ENCODE measurements at places on chromosomes 11 and 22. TPM values are rescaled to one million over a fixed set of nuclear protein-coding genes. Genes with fewer than 3 reads are reported as not detected.

GRCh38 chr11:45097721-45098493 is 48.5 kb upstream of the PRDM11 start:
- DNase-seq = no peak

DNA sequence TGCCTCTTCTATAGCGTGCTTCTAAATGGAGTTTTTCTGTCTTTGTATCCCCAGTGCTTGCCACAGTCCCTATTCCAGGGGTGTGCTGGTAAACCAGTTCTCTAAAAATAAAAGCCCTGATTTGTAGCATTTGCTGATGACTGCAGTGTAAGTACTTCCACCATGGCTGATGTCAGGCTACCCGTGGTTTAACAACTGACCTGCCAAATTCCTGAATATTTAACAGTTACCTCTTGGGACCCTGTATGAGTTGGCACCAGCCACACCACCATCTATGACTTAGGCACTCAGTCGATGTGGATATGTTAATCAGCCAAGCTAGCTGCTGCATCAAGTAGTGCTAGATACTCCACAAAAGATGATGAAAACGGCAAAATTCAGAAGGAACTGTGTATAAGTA is 94.0 kb upstream of the MTNR1B start:
- DNase-seq = no peak

DNA sequence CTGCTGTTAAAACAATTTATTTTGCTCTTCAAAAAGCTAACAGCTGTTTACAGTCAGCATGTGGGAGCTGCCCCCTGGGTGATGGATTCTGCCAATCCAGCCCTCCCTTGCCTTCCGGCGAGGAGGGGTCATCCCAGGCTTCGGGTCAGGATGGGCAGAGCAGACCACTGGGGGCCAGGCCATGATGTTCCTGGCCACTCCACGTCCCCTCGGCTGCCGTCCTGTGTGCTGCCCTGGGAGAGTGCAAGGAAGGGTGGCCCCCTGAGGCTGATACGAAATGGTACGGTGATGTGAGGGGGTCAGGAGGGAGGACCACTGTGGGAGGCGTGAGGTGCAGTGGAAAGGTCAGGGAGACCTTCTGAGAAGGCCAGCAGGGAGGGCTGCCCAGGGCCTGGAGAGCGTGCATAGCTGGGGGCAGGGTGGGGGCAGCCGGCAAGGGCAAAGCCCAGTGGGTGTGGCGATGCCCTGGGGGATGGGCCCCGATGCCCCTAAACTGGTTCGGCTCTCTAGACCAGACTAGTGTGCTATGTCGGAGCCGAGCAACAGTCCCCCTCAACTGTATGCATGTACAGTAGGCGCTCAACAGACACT is 41.3 kb downstream of the RTN4R start:
- DNase-seq = no peak

The OR56A1 gene
- polyA plus RNA-seq = not detected

The TREH gene
- 0.19 TPM for polyA plus RNA-seq

GRCh38 chr11:13053255-13053917 is 44.3 kb downstream of the RASSF10 start:
- DNase-seq = no peak

The MRGPRE gene
- polyA plus RNA-seq = not detected

The ATM gene
- polyA plus RNA-seq = 43.1 TPM

- no peak for DNase-seq
These were observed 509.4 kb upstream of the ARHGAP42 start for GRCh38 chr11:100177651-100178050.

DNA sequence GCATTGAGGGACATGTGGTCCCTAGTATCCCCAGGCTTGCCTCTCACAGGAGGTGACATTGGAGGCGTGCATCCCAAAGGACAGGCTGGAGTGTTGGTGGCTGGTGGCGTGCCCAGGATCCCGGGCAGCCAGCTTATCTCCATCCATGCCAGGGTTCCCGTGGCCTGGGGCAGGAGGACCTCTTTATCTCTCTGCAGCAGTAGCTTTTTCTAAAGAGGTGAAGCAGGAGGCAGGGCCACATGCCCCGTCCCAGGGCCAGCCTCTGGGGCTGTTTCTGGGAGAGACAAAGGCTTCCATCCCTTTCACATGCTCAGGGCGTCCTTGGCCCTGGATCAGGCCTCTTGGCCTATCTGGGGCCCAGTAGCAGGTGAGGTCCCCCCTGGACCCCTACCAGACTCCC is 19.7 kb downstream of the PARVG start:
- DNase-seq = no peak

- DNase-seq = no peak
These were observed 28.4 kb downstream of the ARHGAP32 start for GRCh38 chr11:129163714-129164164.

GRCh38 chr11:45320371-45320770 is 34.2 kb upstream of the SYT13 start:
- DNase-seq = no peak

- peak; percentile 34 for DNase-seq
These were observed 850.1 kb downstream of the NTM start for GRCh38 chr11:132220474-132220873.

DNA sequence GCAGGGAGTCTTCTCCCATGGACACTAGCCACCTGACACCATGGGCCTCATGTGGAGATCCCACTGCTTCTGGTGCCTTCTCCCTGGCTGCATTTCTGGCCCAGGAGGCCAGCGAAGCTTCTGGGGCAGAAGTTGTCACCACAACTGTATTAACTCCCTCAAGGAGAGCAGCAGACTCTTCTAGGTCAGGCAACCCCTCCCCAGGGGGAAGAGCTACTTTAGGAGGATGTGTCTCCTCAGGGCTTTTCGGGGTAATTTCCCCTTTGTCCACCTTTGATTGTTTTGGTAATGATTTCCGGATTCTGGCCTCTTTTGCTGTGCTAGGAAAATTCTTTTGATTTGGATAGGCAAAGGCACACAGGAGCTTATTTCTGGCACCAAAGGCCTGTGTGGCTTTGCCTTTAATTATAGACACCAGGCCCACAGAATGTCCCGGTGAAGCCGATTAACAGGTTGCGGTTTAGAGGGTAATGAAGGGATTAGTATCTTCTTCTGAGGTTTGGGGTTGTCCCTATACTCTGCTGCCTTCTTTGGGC is 8.9 kb upstream of the UCP2 start:
- no peak for DNase-seq

DNA sequence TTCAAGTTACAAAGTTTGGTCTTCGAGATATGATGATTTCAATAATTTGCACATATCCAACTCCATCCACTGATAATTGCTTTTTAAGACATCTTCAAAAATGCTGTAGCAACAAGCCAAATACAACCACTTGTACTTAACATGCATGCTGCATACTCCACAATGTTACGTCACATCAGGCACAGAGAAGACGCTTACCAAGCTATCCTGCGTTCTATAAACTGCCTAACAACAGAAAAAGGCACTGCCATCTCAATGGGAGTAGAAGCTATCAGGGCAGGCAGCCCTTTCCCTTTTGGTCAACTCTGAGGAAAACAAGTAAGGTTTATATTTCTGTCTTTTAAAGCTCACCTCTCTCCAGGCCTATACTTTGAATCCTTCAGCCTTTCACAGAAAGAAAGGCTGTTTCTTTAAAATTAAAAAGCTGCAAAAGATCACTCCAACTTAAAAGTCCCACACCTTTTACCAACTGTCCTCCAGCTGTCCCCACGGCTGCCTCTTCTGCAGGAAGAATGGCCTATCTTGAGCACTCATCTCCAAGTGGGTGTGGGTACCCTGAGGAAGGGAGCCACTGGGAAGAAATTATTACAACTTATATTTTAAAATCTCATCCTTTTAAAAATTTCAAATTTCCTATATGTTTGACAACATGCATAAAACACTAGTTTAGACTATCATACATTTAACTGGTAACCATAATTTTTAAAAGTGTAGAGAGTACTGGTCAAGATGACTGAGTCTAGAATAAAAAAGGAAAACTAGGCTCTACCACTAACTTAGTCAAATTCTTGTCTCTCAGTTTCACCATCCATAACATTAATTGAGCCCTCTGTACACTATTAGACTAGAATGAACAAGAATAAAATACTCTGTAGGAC is 14.5 kb downstream of the PHF21A start:
- DNase-seq = no peak

GRCh38 chr11:25838918-25839625 is 492.9 kb upstream of the ANO3 start:
- no peak for DNase-seq

The C2CD2L gene
- polyA plus RNA-seq = 6.5 TPM

The OR52B6 gene
- polyA plus RNA-seq = not detected

The CDKN1C gene
- polyA plus RNA-seq = 213 TPM

The APOL4 gene
- 20.3 TPM for polyA plus RNA-seq

The ADSL gene
- polyA plus RNA-seq = 219 TPM

DNA sequence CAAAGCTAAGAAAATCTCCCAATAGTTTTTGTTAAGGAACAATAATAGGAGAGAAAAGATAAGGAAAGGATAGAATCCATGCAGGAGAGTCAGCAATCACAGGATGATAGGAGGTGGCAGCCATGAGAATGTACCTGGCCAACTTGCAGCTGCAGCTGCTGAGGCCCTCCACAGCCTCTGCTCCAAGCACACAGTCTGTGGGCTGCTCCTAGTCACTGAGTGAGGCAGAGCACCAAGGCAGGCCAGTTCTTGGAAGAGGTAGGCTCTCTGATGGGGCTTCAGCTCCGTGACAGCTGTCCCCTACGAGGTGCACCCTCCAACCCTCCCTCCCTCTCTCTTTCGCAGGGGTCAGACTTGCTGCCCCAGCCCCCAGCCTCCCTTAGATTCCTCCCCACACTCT is 5.5 kb upstream of the KCNJ1 start:
- DNase-seq = no peak

- DNase-seq = no peak
These were observed 459.6 kb downstream of the TBC1D22A start for GRCh38 chr22:47221840-47222615.

- no peak for DNase-seq
These were observed 71.6 kb downstream of the LRP5 start for GRCh38 chr11:68383976-68384501.
